ENCODE measurements at places on chromosomes 7 and 10. TPM values are rescaled to one million over a fixed set of nuclear protein-coding genes. Genes with fewer than 3 reads are reported as not detected.

- DNase-seq, result no peak
Observed at GRCh38 chr7:988963-989529, 6.1 kb downstream of the CYP2W1 start.

GRCh38 chr10:20948686-20949327, 51.7 kb upstream of the NEBL start:
- DNase-seq, result no peak

DNA sequence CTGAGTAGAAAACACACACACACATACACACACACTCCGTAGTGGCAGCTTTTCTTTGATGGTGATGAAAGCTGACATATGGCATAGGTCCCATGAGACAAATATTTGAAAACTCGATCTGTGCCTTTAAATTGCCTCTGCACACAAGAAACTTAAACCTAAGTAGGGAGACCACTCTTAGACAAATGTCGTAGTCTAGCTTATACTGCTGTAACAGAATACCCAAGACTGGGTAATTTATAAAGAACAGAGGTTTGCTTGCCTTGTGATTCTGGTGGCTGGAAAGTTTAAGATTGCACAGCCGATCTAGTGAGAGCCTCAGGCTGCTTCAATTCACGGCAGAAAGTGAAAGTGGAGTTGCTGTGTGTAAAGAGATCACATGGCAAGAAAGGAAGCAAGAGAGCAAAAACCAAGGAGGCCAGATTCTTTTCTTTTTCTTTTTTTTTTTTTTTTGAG, 489.4 kb upstream of the SORCS1 start:
- DNase-seq, result no peak

DNA sequence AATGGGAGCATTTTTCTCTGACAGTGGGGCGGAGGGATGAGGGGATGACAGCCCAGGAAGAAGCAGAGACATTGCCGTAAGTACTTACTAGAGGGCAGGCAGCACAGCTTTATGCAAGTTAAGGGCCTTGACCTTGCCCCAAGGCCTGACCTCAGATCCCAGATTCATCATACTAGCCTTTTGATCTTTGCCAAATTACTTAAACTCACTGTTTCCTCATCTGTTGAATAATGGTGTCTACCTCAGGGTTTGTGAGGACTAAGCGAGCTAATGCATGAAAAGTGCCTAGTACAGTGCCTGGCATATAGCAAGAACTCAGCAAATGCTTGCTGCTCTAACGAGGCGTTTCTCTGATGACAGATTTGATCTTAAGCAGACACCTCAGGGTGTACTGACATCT, 3.5 kb upstream of the SEMA4G start:
- no peak for DNase-seq

- no peak for DNase-seq
Observed at GRCh38 chr7:107253599-107253998, 84.8 kb downstream of the HBP1 start.

GRID2IP gene
- total RNA-seq, result 0.19 TPM

PRKRIP1 gene
- 22.6 TPM for total RNA-seq

Data from activated CD4-positive, alpha-beta memory T cell treated with anti-CD3 and anti-CD28 coated beads for 36 hours (primary cell).